ENCODE measurements at places on chromosomes 16 and 17. TPM values are rescaled to one million over a fixed set of nuclear protein-coding genes. Genes with fewer than 3 reads are reported as not detected.
A peak's percentile ranks its signal among the peaks of the same experiment; 100 is the strongest.

The NEK8 gene
- total RNA-seq = 25.0 TPM

The RAC3 gene
- total RNA-seq = 135 TPM

DNA sequence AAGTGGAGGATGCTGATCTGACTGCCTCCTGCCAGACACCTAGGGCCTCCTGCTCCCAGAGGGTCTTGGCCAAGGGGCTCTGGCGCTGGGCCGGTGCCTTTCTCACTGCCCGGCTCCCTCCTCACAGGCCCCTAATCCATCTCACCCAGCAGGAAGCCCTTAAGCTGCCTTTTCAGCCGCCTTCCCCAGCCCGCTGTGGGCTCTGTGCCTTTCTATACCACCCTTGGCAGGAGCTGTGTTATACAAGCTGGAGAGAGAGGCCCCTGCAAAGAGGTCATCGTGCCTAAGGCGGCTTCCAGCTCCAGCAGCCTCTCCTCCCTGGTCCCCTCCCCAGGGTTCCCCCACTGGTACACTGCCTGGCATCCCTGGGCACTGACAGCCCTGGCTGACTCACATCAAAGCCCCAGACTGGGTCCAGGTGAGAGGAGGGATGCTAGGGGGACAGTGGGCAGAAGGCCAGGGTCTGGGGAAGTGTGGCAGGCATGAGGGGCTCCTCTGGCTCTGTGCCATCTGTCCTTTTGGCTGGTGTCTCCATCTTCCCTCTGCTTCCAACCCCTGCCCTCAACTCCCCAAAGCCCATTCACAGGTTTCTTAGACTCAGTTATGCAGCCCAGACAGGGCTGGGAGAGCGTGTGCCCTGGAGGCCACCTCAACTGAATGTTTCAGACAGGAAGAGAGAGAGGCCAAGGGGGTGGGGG is 15.3 kb upstream of the FZD2 start:
- peak; percentile 39 for DNase-seq

- DNase-seq = peak; percentile 23
These were observed 498 bp downstream of the SMYD4 start for GRCh38 chr17:1829216-1829591.

GRCh38 chr16:85526185-85526974 is 86.7 kb upstream of the GSE1 start:
- DNase-seq = no peak

- no peak for DNase-seq
These were observed 267.1 kb downstream of the CBLN1 start for GRCh38 chr16:49014277-49015224.

The WRAP53 gene
- 37.2 TPM for total RNA-seq

GRCh38 chr16:75053791-75054555 is 55.1 kb downstream of the ZNRF1 start:
- no peak for DNase-seq

The CACNG5 gene
- total RNA-seq = 3.1 TPM

The RPAIN gene
- total RNA-seq = 68.4 TPM

All from WTC11 (cell line).